Ureter (tissue), 1 donor: ENCODE measurements at places on chromosomes 3 and 15. TPM values are rescaled to one million over a fixed set of nuclear protein-coding genes. Genes with fewer than 3 reads are reported as not detected.

GRCh38 chr3:13501958-13502790 lies 22.1 kb downstream of the HDAC11 start:
- no peak for DNase-seq

GRCh38 chr3:66442254-66443117 lies 58.3 kb downstream of the LRIG1 start:
- DNase-seq: peak; percentile 79

Gene TGM4
- total RNA-seq: not detected

Gene NMB
- 9.1 TPM for total RNA-seq

DNA sequence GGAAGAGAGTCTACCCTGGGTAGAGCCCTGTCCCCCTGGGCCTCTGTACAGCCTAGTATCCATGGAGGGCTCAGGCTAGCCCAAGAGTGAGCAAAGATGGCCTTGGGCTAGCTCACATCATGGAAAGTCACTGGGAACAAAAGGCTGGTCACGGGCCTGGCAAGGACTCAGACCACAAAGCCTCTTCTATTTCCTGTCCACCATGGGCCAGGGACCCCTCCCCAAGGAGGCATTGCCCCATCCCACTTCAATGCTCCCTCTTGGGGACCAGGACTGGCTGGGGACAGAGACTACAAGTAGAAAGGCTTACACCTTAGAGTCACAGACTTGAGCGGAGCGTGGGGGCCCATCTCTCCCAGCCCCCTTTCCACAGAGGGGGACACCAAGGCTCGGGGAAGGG lies 16.9 kb downstream of the DUSP7 start:
- no peak for DNase-seq
